ENCODE measurements at places on chromosomes 16 and 17.

- no peak for DNase-seq
Observed at GRCh38 chr17:6101706-6102105, 31.5 kb downstream of the WSCD1 start.

DNA sequence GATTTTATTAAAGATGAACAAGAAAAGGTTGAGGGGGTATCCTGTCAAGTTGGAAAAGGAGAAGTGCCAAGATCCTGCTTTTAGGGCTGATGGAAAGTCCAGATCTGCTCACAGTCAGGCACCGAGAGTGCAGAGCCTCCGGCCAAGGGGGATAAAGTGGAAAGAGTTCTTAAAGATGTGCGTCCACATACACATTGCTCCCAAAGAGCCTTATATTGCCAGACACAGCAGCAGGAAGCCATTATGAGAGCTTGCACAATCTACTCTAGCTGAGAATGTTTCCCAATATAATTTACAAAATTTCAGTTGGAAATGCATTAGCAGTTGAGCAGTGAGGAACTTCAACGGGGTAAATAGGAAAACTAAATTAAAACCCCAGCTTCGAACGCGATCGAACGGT is 95.6 kb downstream of the SALL1 start:
- no peak for DNase-seq

GRCh38 chr17:79933863-79934652 is 94.8 kb upstream of the CBX4 start:
- no peak for DNase-seq

DNA sequence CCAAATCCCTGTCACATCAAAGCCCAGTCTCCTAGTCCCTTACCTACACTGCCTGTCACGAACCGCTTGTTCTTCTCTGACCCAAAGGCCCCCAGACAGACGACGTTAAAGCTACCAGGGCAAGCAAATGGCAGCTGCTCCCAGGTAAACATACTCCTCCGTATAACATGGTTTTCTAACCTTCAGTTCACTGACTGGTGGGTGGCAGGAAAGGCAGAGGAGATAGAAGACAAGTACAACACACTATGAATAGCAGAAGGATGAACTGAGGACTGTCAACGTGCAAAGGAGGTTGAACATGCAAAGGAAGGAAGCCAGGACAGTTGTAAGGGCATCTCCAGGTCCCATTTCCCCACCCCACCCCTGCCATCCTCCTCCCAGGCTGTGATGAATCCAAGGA is 449.8 kb downstream of the SHISA9 start:
- DNase-seq = no peak

- DNase-seq = no peak
Observed at GRCh38 chr17:13003927-13004326, 13.9 kb downstream of the ELAC2 start.

DNA sequence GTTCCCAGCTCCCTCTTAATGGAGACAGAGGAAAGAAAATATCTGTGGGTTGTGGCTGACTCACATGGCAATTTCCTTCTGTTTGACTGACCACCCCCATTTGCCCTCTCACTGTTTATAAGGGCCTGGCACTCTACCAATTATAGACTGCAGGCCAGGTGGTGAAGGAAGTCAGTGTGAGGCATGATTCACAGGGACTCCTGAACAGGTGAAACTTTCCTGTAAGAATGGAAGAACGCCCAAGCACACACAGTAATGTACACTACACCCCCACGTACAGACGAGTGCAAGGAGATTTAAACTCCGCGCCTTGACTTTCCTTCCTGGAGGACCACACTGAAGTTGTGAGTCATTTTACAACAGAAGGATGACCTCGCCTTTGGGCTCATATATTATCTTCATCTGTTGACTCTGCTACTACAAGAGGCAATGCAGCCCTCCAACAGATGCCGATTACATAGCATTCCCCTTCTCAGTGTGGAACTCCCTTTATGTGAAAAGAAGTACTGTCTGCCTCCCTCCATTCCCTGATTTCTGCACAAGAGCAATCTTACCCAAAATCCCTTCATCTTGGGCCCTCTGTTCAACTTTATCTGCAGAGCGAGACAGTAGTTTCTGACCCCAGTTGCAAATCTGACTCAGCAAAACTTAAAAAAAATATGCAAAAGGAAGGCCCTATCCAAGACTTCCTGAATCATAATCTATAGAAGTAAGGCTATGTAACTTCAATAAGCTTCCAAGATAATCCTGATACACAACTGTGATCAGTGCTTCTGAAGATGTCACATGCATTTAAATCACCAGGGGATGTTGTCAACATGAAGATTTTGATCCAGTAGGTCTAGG is 163.6 kb downstream of the SHISA6 start:
- DNase-seq = no peak

DNA sequence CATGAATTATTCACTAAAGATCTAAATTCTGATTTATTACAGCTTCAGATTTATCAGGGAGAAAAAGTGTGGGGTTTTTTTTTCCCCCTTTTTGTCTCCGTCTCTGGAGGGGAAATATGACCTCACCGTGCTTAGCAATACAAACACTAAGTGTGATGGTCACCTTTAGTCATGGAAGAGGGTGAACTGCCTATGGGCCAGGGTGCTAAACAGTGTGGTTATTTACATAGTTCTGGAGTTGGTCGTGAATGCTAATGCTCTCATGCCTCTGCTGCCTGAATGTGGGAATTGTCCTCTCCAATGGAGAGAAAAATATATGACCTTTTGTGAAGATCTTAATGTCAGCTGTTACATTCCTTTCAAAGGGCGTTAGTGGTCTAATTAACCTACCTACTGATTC is 44.8 kb upstream of the MSI2 start:
- no peak for DNase-seq

GRCh38 chr17:40349477-40349894 is 15.1 kb downstream of the GJD3 start:
- no peak for DNase-seq

DNA sequence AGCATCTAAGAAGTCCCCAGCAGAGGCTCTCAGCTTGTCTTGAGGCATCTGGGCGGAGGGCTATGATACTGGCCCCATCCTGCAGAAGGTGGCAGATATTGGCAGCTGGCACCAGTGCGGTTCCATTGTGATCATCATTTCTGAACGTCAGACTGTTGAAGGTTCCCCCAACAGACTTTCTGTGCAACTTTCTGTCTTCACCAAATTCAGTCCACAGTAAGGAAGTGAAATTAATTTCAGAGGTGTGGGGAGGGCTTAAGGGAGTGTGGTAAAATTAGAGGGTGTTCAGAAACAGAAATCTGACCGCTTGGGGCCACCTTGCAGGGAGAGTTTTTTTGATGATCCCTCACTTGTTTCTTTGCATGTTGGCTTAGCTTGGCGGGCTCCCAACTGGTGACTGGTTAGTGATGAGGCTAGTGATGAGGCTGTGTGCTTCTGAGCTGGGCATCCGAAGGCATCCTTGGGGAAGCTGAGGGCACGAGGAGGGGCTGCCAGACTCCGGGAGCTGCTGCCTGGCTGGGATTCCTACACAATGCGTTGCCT is at the start of gene CIITA:
TSS of gene CIITA (plus strand) at position 404 of the 543 bp plus-strand sequence. CDS start at position 533, 129 bp downstream.
- DNase-seq = no peak

GRCh38 chr17:59893676-59894100 is 767 bp downstream of the RPS6KB1 start:
- DNase-seq = no peak

GRCh38 chr17:4837471-4838308 is 4.5 kb downstream of the MINK1 start:
- no peak for DNase-seq

- no peak for DNase-seq
Observed at GRCh38 chr16:48099455-48099854, 56.3 kb downstream of the ABCC12 start.

DNA sequence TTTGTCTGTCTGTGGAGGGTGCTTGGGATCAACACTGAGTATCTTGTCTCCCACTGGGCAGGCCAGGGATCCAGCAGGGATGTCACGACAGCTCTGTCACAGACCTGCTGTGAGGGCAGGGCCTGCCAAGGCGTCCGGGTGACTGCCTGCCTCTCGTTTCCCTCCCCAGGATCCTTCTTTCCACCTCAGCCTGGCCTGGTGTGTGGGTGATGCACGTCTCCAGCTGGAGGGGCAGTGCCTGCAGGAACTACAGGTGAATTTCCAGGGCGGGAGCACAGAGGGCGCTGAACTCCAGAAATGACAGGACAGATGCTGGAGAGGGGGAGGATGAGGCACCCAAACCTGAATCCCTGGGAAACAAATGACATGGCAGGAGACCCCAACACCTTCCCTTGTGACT is 6.8 kb upstream of the MMP15 start:
- no peak for DNase-seq

GRCh38 chr17:46764709-46765401 is 53.6 kb downstream of the WNT3 start:
- DNase-seq = no peak

- no peak for DNase-seq
Observed at GRCh38 chr17:61482467-61482866, 30.2 kb downstream of the TBX4 start.

GRCh38 chr17:82686366-82687324 is 11.9 kb downstream of the RAB40B start:
- no peak for DNase-seq

- DNase-seq = no peak
Observed at GRCh38 chr16:89319886-89320781, 102.6 kb downstream of the ZNF778 start.

GRCh38 chr17:78935419-78936323 is 10.5 kb upstream of the TIMP2 start:
- no peak for DNase-seq

GRCh38 chr17:17367931-17368330 is 64.8 kb downstream of the NT5M start:
- DNase-seq = no peak

GRCh38 chr17:78418326-78419026 is 40.0 kb downstream of the PGS1 start:
- DNase-seq = no peak
